ENCODE measurements at places on chromosomes 3 and 15.
A peak's percentile ranks its signal among the peaks of the same experiment; 100 is the strongest.

GRCh38 chr15:61038910-61039309 lies 190.2 kb downstream of the RORA start:
- no peak for DNase-seq

GRCh38 chr15:53670701-53671100 lies 88.8 kb downstream of the WDR72 start:
- no peak for DNase-seq

DNA sequence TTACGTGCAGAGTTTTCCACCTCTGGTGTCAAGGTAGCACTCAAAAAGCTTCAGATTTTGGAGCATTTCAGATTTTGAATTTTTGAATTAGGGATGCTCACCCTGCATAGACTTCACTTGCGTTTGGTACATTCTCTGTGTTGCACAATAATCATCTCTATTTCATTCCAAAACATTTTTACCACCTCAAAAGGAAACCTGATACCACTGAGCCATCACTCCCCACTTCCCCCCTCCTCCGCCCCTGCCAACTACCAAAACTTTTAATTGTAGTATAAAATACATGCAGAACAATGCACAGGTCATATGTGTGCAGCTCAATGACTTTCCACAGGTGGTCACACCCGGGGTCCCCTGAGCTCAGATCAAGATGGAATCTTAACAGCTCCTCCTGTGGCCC lies 208.8 kb downstream of the SV2B start:
- DNase-seq, result no peak

DNA sequence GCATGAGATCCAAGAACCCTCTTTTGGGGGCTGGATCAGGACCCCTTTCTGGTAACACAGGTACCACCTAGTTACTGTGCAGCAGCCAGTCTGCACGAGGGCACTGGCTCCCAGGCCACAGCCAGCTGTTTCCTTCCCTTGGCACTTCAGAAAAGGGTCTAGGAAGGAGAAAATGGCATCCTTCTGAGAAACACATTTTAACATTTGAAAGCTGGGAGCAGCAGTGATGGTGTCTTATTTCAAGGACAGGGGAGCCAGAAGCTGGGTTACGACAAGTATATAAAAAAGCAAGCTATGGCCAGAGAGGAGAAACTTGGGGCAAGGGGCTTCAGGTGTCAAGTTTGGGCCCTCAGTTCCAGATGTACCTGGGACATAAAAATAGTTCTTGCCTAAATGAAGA lies 282.8 kb downstream of the CTNNB1 start:
- DNase-seq, result no peak

- no peak for DNase-seq
Observed at GRCh38 chr15:35567392-35567791, 21.4 kb upstream of the DPH6 start.

GRCh38 chr15:44441095-44441501 lies 13.7 kb downstream of the CTDSPL2 start:
- no peak for DNase-seq

- DNase-seq, result no peak
Observed at GRCh38 chr3:71813073-71813472, 28.1 kb upstream of the PROK2 start.

- no peak for DNase-seq
Observed at GRCh38 chr15:37678124-37678523, 256.3 kb upstream of the TMCO5A start.

DNA sequence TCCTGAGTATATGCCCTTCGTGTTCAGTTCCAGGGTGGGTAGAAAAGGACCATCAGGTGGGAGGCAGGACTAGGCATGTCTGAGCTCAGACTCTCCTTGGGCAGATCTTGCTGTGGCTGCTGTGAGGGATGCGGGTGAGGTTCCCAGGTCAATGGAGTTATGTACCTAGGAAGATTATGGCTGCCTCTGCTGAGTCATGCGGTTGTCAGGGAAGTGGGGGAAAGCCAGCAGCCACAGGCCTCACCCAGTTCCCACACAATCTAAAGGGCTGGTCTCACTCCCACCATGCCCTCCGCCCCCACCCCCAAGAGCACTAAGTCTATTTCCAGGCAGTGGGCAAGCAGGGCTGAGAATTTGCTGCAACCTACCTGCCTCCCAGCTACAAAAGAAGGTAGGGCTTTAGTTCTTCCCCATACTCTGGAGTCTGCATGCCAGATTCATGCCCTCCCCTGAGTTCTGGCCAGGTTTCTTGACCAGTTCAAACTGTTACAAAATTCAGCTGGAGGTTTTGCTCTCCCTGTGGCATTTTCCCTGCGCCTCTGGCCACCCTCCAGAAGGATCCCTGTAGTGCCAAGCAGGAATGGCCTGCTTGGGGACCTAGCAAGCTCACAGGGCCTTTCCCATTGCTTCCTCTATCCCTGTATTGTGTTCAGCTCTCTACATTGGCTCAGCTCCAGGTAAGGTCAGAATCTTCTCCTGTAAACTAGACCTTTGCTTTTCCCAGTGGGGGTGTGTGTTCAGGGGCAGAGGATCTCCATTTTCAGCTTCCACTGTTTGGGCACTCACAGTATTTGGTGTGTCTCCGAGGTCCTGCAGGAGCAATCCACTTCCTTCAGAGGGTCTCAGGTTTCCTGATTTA lies 12.7 kb upstream of the TMCO5A start:
- no peak for DNase-seq

DNA sequence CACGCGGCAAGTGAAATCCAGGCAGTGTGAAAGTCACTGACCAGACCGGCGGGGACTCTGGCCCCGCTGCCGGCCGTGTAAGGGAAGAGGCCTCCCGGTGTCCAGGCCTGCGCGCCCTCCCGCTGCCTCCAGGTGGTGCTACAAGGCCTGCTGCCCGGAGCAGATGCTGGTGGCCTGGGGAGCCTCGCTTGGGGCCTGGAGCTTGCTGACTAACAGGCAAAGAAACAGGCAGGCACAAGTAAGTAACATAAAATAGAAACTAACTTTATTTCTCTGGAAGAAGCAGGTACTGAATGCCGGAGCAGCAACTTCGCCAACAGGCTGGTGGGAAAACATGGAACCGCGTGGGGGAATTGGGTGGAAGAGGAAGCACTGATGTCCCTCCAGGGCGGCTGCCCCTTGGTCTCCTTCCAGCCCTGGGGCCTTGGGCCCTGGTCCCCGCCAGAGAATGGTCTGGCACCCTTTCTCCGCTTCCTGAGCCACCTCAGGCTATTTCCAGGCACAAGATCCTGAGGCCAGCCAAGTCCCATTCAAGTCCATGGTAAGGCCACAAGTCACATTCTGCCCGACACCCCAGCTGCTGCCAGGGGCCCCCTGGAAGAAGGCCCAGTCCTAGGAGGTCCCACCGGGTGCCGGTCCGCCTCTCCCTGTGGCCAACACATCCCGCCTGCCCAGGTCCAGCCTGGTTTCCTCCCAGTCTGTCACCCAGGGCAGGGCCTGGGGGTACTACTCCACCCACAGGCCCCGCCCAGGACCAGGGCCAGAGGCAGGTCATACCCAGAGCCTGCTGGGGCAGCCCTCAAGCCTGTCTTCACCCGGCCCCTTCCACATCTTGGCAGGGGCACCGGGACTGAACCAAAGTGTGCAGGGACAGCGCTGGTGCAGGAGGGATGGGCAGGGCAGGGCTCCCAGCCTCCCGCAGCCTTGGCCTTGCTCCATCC lies 45.0 kb downstream of the TNK2 start:
- DNase-seq, result peak; percentile 61

DNA sequence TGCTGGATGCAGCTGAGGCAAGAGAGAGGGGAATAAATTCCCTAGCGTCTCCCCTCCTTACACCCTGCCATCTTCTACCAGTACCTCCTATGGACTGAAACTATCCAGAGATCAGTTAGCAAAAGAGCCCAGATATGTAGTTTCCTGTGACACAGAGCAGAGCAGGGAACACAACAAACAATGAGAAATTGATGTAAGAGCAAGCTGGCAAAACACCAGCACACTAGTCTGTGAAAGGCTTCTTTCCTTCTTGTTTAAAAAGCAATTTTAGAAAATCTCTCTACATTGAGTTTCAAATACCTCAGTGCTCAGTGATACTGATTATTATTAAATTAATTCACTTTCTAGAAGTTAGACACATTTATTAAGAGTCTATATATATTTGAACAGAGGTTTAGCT lies 215.6 kb upstream of the AZI2 start:
- no peak for DNase-seq

DNA sequence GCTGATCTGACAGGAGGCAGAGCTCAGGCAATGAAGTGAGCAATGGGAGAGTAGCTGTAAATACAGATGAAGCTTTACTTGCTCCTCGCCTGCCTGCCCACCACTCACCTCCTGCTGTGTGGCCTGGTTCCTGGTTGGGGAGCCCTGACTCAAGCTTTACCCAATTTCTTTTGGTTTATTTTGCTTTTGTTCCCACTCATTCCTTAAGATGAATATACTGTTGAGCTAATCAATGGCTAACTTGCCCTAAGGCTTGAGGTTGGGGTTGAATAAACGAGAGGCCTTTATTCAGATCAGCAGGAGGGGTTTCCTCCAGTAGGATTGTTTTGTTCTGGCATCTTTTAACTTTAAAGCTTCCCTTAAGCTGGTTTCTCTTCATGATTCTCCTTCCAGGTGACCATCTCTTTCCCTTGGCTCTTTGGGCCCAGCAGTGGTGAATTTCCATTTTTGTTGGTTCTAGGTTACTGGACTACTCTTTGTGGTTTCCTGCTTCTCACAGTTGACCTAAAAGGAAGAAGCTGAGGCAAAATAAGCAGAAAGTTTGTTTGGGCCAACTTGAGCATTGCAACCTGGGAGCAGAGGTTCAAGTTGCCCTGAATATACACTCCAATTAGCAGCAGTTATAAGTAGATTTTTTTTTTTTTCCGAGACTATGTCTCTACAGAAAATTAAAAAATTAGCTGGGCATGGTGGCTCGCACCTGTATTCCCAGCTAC lies 44.4 kb downstream of the STARD9 start:
- DNase-seq, result no peak

DNA sequence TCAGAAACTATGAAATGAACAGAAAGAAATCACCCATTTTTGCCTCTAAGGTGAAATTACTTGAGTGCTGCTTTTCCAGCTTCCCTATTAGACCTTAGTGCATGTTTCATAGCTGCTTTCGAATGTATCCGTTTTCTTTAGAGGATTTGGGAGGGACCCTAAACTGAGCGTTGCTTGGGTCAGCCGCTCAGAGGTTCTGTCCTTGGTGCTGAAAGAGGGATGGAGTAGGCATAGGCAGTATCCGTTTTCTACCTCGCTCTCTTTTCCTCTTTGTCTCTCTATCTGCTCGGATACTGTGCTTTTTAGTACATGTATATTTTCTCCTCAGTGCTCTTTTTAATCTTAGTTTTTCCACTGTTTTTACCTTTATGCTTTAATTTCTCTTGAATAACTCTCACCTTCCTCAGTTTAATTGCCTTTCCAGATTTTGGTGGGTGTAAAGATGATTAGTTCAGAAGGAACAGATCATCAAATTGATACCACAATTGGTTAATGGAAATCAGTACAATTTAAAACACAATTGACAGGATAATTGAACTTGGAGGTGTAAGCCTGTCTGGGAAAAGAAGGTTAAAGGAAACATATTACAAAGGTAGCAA lies at the start of gene DRD3:
TSS of gene DRD3 (minus strand) at position 283 of the 599 bp plus-strand sequence. CDS start 7,060 bp downstream, outside the sequence.
- DNase-seq, result no peak

DNA sequence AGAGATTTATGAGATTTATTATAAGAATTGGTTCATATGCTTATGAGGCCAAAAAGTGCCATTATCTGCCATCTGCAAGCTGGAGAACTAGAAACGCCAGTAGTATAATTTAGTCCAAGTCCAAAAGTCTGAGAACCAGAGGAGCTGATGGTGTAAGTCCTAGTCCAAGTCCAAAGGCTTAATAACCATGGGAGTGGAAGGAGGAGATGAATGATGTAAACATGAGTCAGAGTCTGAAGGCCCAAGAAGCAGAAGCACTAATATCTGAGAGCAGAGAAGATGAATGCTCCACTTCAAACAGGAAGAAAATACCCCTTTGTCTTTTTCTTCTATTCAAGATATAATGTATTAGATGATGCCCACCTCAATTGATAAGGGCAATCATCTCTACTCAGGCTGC lies 185.7 kb downstream of the CGGBP1 start:
- DNase-seq, result no peak

GRCh38 chr3:127535901-127536829 lies 54.4 kb downstream of the TPRA1 start:
- DNase-seq, result no peak

DNA sequence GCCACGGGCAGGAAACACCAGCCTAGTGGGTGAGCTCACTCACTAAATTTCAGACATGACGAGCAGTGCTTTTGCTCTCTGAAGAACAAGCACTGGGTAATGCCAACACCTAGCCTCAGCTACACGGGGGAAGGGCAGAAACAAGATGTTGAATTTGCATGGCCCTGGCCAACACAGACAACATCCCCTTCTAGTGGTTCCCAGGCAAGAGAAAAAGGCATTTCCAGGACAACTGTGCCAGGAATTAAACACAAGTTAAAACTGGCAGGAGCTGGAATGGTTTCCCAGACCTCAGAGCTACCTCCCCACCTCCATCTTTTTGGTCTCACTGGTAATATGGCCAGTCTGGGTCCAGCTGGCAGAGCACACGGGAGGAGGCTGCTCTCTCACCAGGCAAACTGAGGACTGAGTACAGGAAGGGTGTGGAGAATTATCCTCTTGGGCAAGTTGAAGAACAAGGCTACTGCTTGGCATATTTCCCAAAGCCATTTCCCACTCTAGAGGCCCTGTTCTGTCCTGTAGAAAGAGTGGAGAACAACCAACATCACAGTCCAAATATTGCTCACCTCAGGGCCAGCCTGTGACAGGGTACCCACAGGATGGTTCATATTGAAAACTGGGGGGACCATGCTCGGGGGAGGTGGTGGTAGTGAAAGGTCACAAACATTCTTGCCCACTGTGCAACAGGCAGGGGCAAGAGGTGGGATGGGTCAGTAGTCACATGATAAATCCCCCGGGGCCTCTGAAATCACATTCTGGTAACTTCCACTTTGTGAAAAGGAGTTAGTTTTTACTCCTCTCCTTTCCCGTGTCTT lies 26.5 kb downstream of the TSPAN3 start:
- DNase-seq, result no peak

DNA sequence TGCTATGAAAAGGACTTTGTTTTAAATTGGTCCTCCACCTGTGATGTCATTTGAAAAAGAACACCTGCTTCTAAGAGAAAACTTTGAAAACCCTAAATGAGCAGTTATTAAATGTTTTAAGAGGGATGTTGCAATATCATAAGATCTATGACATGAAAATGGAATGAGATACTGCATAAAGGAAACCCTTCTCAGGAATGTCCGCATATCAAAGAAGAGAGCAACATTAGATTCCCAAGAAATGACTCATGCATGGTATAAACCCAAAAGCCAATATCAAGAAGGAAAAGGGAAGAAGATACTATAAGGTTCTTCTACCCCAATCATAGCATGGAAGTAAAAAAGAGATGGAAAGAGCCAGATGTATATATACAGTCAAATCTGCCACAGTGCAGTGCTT lies 627.5 kb upstream of the LMCD1 start:
- no peak for DNase-seq

DNA sequence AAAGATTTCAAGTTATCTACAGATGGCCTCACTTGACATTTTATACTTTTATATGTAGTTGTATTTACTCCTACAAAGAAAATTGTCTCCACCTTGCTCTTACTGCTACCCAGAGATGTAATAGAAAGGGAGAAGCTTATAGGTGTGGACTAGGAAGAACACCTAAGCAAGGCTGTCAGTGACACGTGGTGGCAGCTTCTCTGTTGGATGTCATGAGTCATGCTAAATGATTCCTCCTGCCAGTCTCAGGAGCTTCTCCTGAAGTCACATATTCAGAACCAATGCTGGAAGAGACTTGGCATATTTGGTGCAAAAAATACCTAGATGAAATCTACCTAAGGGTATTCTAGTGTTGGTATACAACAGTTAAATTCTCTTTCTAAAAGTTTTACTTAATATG lies 184.7 kb downstream of the LRRC3B start:
- no peak for DNase-seq

- no peak for DNase-seq
Observed at GRCh38 chr3:11634081-11634635, 9.6 kb downstream of the VGLL4 start.

GRCh38 chr15:51667478-51667877 lies 13.8 kb upstream of the SCG3 start:
- no peak for DNase-seq

Data from GM19239 (cell line).